Effector memory CD8-positive, alpha-beta T cell (primary cell): ENCODE measurements at places on chromosomes 12 and 14.

GRCh38 chr12:54028314-54029201, at the start of gene HOXC6:
HOXC6 (plus strand) TSS chr12:54028440; CDS start chr12:54028522, 82 bp downstream.
- no peak for DNase-seq

- DNase-seq: no peak
These were observed 91.2 kb downstream of the CEP128 start for GRCh38 chr14:80850197-80850814.

GRCh38 chr12:47122602-47123001, 42.8 kb upstream of the AMIGO2 start:
- no peak for DNase-seq

DNA sequence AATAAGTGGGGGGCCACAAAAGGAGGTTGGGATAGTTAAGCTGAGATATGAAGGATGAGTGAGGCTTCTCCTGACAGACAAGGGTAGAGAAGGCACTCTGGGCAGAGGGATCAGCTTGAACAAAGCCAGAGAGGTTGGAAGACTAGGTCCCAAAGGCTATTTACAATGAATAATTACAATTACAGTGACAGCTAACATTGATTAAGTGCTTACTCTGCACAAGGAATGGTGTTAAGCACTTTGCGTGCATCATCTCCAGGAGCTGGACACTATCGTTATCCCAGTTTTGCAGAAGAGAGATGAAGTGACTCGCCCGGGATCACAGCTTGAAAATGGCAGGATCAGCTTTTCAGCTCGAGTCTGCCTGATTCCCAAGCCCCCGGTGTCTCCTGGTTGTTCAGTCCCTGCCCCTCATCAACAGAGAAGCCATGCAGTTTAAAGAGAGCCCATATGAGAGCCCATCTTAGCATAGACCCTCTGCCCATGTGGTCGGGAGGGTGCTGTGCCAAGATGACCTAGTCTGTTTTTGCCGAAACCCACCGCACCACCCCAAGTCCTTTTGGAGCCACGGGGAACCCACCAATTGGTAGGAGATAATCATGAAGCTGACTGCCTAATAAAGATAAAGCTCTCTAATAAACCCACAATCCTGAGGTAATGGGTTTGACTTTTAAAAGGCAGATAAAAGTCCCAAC, 89.9 kb upstream of the HSPB8 start:
- no peak for DNase-seq

DNA sequence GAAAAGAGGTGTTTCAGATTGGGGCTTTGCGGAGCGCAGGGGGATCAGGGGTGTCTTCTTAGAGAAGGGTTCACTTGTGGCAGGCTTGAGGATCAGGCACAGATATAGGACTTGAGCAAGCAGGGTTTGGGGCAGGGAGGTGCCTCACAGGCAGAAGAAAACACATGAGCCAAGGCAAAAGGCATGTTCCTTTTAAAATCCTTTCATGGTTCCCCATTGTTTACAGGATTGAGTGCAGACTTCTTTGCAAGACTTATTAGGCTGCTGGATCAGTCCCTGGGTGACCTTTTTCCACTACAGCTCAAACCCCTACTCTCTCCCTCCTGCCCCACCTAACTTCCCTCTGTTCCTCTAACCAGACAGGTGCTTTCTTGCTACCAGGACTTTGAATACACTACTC, 19.7 kb downstream of the HSPB8 start:
- no peak for DNase-seq

DNA sequence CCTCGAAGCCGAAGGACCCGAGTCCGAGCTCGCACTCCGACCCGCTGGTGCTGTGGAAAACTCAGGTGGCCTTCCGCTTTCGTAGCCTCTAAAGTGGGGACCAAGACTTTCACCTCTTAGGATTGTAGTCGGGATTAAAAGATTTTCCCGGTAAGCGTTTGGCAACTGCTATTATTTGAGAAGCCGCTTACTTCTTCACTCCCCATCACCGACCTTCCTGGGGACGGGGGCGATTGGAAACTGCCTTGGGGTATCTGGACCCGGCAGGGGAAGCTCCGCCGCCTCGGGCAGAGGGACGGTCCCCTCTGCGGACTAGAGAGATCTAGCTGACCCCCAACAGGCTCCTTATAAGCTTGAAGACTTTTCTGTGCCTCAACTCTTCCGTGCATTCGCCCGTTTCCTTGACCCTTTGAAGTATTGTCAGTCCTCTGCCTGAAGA, 659 bp downstream of the TRAFD1 start:
- DNase-seq: no peak

GRCh38 chr14:63204407-63205043, at the start of gene RHOJ:
RHOJ (plus strand) TSS chr14:63204443; CDS start chr14:63204870, 427 bp downstream.
- no peak for DNase-seq

DNA sequence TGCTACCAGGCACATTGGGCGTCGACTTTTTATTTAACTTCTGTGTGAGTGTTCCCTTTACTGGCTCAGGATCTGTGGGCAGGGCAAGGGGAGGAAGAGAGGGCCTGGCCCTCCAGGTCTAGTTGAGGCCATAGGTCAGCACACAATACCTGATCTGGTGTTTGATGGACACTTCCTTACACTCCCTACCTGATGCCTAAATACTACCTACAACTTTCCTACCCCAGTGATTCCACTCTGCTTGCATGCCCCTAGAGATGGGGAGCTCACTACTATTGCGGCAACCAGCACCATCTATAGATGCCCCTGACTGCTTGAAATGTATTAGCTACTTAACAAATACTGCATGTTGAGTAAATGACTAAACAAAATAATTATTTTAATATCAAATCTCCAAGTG, 20.8 kb upstream of the BEGAIN start:
- DNase-seq: no peak

- no peak for DNase-seq
These were observed 164.2 kb downstream of the ALG10 start for GRCh38 chr12:34186492-34186891.

DNA sequence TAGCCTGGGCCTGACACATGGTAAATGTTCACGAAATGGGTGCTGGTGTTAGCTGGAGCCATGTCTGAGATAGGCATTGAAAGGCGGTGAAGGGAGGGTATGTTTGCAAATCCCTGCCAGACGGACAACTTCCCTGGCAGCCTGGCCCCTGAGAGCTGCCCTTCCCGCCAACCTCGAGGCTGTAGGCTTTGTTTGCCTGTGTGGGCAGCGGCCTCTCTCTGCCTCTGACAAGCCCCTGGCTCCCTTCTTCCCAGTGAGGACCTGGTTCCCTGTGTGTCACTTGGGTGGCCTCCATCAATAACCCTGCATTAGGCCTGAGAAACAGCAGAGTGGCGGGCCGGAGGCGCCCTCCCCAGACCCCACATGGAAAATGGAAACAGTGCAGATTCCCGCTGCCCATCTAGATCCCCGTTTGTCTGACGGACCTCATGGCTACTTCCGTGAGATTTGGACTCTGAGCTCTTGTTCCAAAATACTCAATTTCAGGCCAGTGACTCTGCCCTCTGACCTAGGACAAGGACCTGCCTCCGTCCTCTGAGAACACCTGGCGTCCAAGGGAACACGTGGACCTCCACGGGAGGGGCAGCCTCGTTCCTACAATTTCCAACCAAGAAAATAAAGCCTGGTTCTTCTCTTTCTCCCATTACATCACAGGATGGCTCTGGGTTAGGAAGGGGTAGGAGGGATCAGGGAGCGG, 325.5 kb downstream of the DPF3 start:
- no peak for DNase-seq

DNA sequence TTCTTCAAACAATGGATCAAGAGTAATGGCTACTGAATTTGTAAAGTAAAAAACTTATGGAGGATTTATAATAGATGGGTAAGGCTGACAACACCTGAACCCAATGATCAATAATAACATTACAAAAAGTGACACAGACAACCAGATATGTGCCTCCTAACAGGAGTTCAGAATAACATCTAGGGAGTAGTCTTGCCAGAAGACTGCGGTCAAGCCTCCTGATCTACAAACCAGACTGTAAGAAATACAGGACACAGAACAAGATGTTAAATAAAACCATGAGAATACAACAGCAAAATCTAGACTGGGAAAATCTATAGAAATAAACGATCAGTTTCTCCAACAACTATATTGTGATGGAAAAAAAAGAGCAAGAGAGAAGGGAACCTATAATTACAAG, 262.6 kb upstream of the TMTC1 start:
- DNase-seq: no peak

DNA sequence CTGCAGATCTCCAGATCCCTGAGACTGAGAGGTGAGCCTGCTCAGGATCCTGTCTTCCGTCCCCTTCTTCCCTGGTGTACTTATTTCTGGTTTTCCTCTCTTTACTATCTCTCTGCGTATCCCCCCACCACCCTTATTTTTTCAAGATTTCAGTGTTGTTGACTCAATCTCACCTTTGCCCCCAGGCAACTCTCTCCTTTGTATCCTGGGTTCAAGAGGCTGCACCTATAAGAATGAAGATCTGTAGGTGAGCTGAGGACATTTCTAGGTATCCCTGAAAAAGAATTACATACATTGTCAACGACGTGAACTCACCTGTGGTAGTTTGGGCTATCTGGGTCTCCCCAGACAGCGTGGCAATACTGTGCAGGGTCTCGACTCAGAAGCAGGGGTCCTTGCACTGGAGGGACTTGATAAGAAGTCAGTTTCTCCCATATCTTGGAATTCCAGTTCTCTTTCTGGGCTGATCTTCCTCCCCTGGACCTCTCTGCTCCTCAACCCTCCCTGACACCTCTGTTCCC, 659 bp downstream of the CIROP start:
- no peak for DNase-seq

DNA sequence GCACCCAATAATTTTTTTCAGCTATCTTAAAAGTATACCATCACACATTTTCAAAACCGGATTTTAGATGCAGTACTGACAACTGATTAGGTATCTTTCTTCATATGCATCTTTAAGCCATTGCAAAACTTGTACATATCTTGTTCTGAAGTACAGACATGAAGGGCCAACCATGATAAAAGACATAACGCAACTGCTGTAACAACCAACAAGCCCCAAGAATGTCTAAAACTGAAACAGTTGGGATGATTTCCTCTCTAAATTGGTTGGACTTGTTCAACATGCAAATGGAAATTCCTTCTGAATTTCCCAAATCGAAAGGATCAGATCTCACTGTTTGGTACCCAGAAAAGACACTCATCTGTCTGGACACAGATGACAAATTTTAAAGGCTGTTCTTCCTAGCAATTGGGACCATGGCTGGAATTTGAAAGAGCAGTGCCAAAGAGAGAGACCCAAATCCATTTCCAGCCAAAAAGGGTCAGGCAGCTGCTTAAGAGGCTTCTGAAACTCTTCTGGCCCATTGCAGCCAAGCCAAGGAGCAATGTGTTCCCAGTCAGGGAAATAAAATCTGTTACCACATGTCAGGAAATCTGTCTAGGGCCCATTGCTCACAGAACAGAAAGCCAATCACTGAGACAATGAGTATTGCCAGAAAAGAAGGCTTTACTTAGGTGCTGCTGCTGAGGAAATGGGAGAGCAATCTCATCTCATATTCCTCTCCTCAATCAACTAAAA, 1122.4 kb upstream of the USP15 start:
- no peak for DNase-seq

GRCh38 chr12:46158501-46158900, 110.3 kb downstream of the SLC38A1 start:
- no peak for DNase-seq

GRCh38 chr14:56150645-56151345, 32.6 kb downstream of the PELI2 start:
- no peak for DNase-seq
